Endothelial cell (in vitro differentiated cells): ENCODE measurements at places on chromosomes 1 and 21. TPM values are rescaled to one million over a fixed set of nuclear protein-coding genes. Genes with fewer than 3 reads are reported as not detected.

- no peak overlapping the region for H3K4me3 ChIP-seq
- H3K27ac ChIP-seq, result no peak overlapping the region
- H3K4me1 ChIP-seq, result peaks cover 12% of the 10 kb centered on the region
- no peaks in the 10 kb centered on the region for H3K36me3 ChIP-seq
- no peaks in the 10 kb centered on the region for H3K27me3 ChIP-seq
Measured at GRCh38 chr1:28395181-28395580, 25.6 kb downstream of the PHACTR4 start.

DNA sequence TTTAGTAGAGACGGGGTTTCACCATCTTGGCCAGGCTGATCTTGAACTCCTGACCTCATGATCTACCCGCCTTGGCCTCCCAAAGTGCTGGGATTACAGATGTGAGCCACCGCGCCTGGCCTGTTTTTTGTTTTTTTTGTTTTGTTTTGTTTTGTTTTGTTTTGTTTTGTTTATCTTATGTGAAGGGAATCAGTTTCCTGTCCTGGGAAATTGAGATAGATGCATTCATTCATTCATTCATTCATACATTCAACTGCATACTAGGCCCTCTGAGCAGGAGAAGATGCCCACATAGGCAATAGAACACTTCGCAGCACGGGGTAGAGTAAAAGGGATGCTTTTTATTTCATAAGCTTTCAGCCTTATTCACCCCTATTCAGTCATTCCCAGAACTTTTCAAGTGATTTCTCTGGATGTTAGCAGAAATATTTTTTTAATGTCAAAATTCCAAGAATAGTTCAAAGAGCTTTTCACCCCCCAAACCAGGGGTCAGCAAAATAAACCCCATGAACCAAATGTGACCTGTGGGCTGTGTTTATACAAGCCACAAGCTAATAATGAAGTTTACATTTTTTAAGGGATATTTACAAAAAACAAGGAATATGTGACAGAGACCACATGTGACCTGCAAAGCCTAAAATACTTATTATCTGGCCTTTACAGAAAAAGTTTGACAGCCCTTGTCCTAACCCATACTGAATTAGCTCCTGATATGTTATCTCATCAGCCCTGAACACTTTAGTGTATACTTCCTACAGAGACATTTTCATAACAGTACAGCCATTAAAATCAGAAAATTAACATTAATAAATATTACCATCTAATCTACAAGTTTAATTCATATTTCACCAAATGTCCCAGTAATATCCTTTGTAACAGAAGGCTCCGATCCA lies 127.1 kb downstream of the MAST2 start:
- no peak overlapping the region for H3K27ac ChIP-seq
- DNase-seq, result no peak
- H3K36me3 ChIP-seq, result no peaks in the 10 kb centered on the region
- peaks cover 25% of the 10 kb centered on the region for H3K4me1 ChIP-seq

GRCh38 chr1:27001570-27002360 lies 8.3 kb downstream of the TRNP1 start:
- no peaks in the 10 kb centered on the region for H3K36me3 ChIP-seq
- no peak overlapping the region for H3K4me3 ChIP-seq
- no peak overlapping the region for H3K27ac ChIP-seq

DNA sequence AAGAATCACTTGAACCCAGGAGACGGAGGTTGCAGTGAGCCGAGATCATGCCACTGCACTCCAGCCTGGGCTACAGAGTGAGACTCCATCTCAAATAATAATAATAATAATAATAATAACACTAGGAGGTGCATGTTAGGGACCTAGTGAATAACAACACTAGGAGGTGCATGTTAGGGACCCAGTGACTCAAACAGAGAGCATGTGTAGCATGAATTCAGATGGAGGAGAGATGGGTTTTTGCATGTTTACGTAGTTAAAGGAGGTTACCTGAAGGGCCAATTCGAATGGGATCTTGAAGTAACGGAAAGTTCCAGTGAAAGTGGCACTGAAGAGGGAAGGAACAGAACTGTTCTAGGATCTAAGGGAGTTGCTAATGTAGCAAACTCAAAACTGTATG lies 7.1 kb upstream of the KCNK1 start:
- peaks cover 2% of the 10 kb centered on the region for H3K27me3 ChIP-seq
- H3K27ac ChIP-seq, result no peak overlapping the region
- H3K4me3 ChIP-seq, result no peak overlapping the region
- DNase-seq, result no peak

- no peak for DNase-seq
- peaks cover 11% of the 10 kb centered on the region for H3K36me3 ChIP-seq
- no peak overlapping the region for H3K4me3 ChIP-seq
Measured at GRCh38 chr1:219993554-219994433, 52.5 kb downstream of the EPRS1 start.

DNA sequence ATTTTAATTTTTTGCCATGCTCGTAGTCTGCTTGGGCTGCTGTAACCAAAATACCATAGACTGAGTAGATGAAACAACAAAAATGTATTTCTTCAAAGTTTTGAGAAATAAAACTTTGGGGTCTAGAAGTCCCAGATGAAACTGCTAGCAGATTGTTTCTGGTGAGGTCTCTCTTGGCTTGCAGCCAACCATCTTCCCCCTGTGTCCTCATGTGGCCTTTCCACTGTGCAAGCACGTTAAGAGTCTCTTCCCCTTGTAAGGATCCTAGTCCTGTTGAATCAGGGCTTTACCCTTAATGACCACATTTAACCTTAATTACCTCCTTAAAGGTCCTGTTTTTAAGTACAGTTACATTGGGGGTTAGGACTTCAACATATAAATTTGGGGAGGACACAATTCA lies 86.6 kb downstream of the PTBP2 start:
- H3K27ac ChIP-seq, result no peak overlapping the region
- peaks cover 9% of the 10 kb centered on the region for H3K36me3 ChIP-seq
- no peaks in the 10 kb centered on the region for H3K27me3 ChIP-seq
- DNase-seq, result no peak
- H3K4me1 ChIP-seq, result peaks cover 3% of the 10 kb centered on the region

DNA sequence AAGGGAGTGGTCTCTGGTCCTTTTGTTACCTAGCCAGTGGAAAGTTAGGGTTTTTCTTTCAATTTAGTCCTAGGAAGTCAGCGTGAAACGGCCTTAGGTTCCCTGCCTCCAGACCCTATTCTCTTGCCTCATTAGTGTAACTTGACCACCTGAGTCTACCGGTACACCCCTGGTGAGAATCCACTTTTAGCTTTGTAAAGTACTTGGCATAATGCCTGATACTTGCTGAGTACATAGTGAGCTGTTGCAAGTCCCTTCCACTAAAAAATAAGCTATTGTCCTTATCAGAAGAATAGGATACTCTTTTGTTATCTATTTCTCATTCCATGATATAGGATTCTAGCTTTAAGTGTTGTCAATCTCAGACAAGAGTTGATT lies 228.8 kb downstream of the ST6GALNAC3 start:
- DNase-seq, result no peak
- no peaks in the 10 kb centered on the region for H3K36me3 ChIP-seq
- H3K27ac ChIP-seq, result no peak overlapping the region
- H3K4me3 ChIP-seq, result no peak overlapping the region
- peaks cover 1% of the 10 kb centered on the region for H3K27me3 ChIP-seq

- H3K27me3 ChIP-seq, result no peaks in the 10 kb centered on the region
- H3K36me3 ChIP-seq, result no peaks in the 10 kb centered on the region
- no peaks in the 10 kb centered on the region for H3K4me1 ChIP-seq
- no peak for DNase-seq
- no peak overlapping the region for H3K27ac ChIP-seq
Measured at GRCh38 chr1:199101635-199102034, 462.8 kb downstream of the PTPRC start.

GRCh38 chr1:244140420-244140819 lies 89.3 kb downstream of the ZBTB18 start:
- peaks cover 4% of the 10 kb centered on the region for H3K36me3 ChIP-seq
- H3K4me3 ChIP-seq, result no peak overlapping the region
- peaks cover 2% of the 10 kb centered on the region for H3K27me3 ChIP-seq
- peaks cover 41% of the 10 kb centered on the region for H3K4me1 ChIP-seq
- no peak for DNase-seq
- H3K27ac ChIP-seq, result peak overlapping the region; percentile 98

GRCh38 chr1:147597010-147597409 lies 55.7 kb downstream of the BCL9 start:
- no peak overlapping the region for H3K4me3 ChIP-seq
- peaks cover 1% of the 10 kb centered on the region for H3K27me3 ChIP-seq
- DNase-seq, result no peak
- H3K36me3 ChIP-seq, result no peaks in the 10 kb centered on the region
- peaks cover 17% of the 10 kb centered on the region for H3K4me1 ChIP-seq

GRCh38 chr1:5664081-5664768 lies 328.0 kb downstream of the NPHP4 start:
- no peaks in the 10 kb centered on the region for H3K36me3 ChIP-seq
- H3K27ac ChIP-seq, result no peak overlapping the region
- H3K4me3 ChIP-seq, result no peak overlapping the region
- H3K27me3 ChIP-seq, result peaks cover 2% of the 10 kb centered on the region
- no peak for DNase-seq

DNA sequence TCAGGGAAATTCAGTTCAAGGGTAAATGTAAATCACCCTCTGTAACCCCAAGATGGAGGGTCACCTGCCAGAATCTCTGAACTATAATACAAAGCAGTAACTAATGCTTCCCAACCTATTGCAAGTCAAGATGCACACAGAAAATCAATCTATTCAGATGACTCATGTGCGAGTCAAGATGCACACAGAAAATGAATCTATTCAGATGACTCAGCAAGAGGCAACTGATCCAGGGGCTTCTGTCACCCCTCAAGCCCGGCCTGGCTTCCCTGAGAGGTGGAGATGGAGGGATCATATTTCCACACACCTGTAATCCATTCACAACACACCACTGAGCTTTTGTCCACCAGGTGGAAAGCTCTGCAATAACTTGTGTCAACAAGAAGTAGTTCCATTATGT lies 17.4 kb upstream of the HIVEP3 start:
- DNase-seq, result no peak
- no peak overlapping the region for H3K4me3 ChIP-seq
- no peak overlapping the region for H3K27ac ChIP-seq
- H3K27me3 ChIP-seq, result peaks cover 2% of the 10 kb centered on the region
- H3K36me3 ChIP-seq, result no peaks in the 10 kb centered on the region

DNA sequence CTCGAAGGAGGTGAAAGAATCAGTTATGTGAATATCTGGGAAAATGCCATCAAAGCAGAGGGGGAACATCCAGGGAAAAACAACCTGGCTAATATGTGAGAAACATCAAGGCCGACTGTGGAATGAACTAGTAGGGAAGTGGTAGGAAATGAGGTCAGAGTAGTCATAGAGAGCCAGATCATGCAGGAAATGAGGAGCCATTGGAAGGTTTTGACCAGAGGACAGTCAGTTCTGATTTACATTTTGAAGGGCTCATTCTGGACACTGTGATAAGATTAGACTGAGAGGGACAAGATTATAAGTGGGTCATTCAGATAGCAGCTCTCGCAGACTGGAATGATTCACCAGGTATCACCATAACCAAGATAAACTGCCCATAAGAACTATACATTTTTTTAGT lies 63.7 kb downstream of the SYT14 start:
- DNase-seq, result no peak
- peak overlapping the region; percentile 4 for H3K27ac ChIP-seq
- H3K4me1 ChIP-seq, result peaks cover 4% of the 10 kb centered on the region
- no peaks in the 10 kb centered on the region for H3K36me3 ChIP-seq

- no peak overlapping the region for H3K4me3 ChIP-seq
- peaks cover 8% of the 10 kb centered on the region for H3K4me1 ChIP-seq
- H3K36me3 ChIP-seq, result no peaks in the 10 kb centered on the region
- no peaks in the 10 kb centered on the region for H3K27me3 ChIP-seq
- no peak overlapping the region for H3K27ac ChIP-seq
Measured at GRCh38 chr1:203136409-203137042, 9.0 kb downstream of the ADORA1 start.

DNA sequence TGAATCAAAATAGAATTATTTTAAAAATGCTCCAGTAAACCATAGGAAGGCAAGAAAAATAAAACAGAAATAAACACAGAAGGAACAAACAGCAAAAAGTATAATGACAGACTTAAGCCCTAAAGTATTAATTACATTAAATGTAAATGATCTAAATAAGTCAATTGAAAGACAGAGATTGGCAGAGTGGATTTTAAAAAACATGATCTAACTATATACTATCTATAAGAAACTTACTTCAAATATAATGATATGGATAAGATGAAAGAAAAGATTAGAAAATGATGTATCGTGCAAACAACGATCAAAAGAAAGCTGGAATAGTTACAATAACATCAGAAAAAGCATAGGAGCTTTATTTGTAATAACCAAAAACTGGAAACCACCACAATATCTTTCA lies 90.8 kb downstream of the CAMK2N1 start:
- H3K36me3 ChIP-seq, result no peaks in the 10 kb centered on the region
- no peaks in the 10 kb centered on the region for H3K4me1 ChIP-seq
- H3K27me3 ChIP-seq, result peaks cover 7% of the 10 kb centered on the region
- no peak for DNase-seq

GRCh38 chr1:227918736-227919135 lies 29.0 kb downstream of the WNT9A start:
- H3K36me3 ChIP-seq, result peaks cover 3% of the 10 kb centered on the region
- H3K27ac ChIP-seq, result no peak overlapping the region
- DNase-seq, result no peak
- H3K27me3 ChIP-seq, result peaks cover 12% of the 10 kb centered on the region

- DNase-seq, result no peak
- peaks cover 15% of the 10 kb centered on the region for H3K4me1 ChIP-seq
- H3K27ac ChIP-seq, result no peak overlapping the region
- peaks cover 1% of the 10 kb centered on the region for H3K27me3 ChIP-seq
- no peak overlapping the region for H3K4me3 ChIP-seq
Measured at GRCh38 chr1:232183802-232184201, 446.1 kb downstream of the SIPA1L2 start.

DNA sequence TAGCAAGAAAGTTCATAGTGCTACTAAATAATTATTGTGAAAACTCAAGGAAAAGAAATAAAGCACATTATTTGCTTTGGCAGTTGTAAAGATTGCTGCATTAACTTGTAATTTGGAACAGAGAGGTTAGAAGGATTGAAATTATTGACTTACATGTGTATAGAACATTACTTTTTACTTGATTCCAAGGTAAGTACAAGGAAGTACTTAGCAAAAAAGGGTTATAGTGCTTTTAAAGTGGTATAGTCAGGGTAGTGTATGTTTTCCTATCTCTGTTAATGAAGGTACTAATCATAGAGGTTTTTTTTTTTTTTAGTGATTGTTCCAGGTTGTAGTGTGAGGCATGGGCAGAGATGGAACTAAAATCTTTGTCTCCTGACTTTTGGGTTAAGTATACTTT lies 29.4 kb downstream of the MAN1A2 start:
- H3K36me3 ChIP-seq, result peaks cover under 1% of the 10 kb centered on the region
- no peak overlapping the region for H3K4me3 ChIP-seq
- peaks cover 11% of the 10 kb centered on the region for H3K4me1 ChIP-seq
- no peak for DNase-seq
- peaks cover 4% of the 10 kb centered on the region for H3K27me3 ChIP-seq
- H3K27ac ChIP-seq, result no peak overlapping the region

- H3K27me3 ChIP-seq, result no peaks in the 10 kb centered on the region
- no peaks in the 10 kb centered on the region for H3K4me1 ChIP-seq
- DNase-seq, result no peak
- H3K36me3 ChIP-seq, result no peaks in the 10 kb centered on the region
- no peak overlapping the region for H3K27ac ChIP-seq
- H3K4me3 ChIP-seq, result no peak overlapping the region
Measured at GRCh38 chr1:242728696-242729095, 204.2 kb upstream of the PLD5 start.

Gene LRRC7
- total RNA-seq, result not detected

Gene CTPS1
- 41.2 TPM for total RNA-seq

Gene ADORA3
- total RNA-seq, result 0.13 TPM

Gene KCNE2
- not detected for total RNA-seq

Gene MPL
- 6.2 TPM for total RNA-seq
